Activated gamma-delta T cell treated with Interleukin-2 at 50 U/mL for 16 hours (primary cell): ENCODE measurements at places on chromosomes 12 and 14.

GRCh38 chr12:128727999-128728398 is 95.8 kb downstream of the SLC15A4 start:
- DNase-seq, result no peak

- DNase-seq, result no peak
Measured at GRCh38 chr14:66884149-66884548, 305.1 kb upstream of the GARIN2 start.

- DNase-seq, result no peak
Measured at GRCh38 chr12:59737725-59738463, 142.1 kb downstream of the SLC16A7 start.

DNA sequence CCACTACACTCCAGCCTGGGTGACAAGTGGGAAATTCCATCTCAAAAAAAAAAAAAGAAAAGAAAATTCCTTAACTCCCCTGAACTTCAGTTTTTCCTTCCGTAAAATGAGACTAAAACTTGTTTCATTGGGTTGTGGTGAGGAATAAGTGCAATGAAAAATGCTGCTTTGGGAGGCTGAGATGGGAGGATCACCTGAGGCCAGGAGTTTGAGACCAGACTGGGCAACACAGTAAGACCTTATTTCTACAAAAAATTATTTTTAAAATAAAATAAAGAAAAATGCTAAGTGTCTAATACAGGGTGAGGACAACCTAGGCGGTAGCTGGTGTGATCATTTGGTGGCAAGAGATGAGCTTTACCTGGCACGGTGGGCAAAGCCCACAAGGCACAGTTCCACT is 6.9 kb downstream of the SMAGP start:
- DNase-seq, result no peak

- DNase-seq, result no peak
Measured at GRCh38 chr14:66206554-66206953, 279.6 kb upstream of the CCDC196 start.

- DNase-seq, result peak; percentile 42
Measured at GRCh38 chr12:111406474-111407376, 1.0 kb downstream of the SH2B3 start.

- DNase-seq, result no peak
Measured at GRCh38 chr12:14910090-14910915, 24.6 kb upstream of the MGP start.

DNA sequence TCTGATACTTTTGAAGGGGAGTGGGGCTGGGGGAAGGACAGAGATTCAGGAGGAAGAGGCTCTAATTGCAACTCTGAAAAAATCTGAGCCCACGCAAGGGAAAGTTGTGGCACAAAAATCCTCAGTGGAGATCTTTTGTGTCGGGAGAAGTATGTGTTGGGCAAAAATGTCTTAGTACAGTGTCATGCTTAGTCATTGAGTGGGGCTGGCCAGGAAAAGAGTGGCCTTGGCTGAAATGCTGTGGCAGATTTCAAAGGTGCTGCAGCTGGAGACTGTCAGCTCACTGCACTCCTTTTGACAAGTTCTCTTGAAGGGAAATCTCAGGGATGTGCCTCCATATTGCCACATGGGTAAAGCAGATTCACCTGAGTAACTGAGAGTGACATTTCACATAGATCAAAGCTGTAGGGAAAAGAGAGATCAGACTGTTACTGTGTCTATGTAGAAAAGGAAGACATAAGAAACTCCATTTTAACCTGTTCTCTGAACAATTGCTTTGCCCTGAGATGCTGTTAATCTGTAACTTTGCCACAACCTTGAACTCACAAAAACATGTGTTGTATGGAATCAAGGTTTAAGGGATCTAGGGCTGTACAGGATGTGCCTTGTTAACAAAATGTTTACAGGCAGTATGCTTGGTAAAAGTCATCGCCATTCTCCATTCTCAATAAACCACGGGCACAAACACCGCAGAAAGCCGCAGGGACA is 36.0 kb upstream of the GLIPR1 start:
- no peak for DNase-seq

- no peak for DNase-seq
Measured at GRCh38 chr14:27253966-27254365, 656.1 kb upstream of the NOVA1 start.

DNA sequence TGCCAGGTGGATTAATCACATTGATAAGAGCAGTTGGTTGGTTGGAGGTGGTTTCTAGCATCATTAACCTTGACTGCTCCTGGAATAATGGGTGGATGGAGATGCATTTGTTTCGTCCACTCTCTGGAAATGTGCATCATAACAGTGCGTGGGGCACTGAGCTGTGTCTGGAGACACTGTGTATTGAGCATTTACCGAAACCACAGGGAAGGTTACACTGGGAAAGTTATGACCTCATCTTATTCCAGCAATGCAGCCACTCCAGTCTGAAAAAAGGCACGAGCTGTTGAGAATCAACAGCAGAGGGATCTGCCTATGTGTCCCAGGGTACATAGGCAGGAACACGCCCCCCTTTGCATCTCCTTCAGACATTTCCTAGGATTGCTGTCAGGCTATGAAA is 27.2 kb downstream of the RNFT2 start:
- no peak for DNase-seq

DNA sequence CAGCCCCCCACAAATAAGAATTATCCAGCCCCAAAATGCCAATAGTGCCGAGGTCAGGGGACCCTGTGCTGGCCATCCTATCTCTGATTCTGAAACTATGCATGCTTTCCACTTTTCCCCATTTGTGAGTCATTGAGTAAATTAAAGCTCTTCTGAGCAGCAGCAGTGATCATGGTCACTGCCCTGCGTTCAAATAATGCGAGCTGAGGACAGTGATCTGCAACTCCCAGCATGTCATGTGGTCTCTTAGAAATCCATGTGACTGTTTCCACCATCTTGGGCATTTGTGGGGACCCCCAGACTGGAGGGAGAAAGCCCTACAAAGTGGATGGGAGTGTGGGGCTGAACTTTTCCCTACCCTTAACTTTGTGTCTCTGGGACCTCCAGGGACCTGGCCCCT is 53.8 kb downstream of the C14orf132 start:
- DNase-seq, result no peak

GRCh38 chr12:1858456-1858855 is 38.1 kb downstream of the LRTM2 start:
- no peak for DNase-seq

DNA sequence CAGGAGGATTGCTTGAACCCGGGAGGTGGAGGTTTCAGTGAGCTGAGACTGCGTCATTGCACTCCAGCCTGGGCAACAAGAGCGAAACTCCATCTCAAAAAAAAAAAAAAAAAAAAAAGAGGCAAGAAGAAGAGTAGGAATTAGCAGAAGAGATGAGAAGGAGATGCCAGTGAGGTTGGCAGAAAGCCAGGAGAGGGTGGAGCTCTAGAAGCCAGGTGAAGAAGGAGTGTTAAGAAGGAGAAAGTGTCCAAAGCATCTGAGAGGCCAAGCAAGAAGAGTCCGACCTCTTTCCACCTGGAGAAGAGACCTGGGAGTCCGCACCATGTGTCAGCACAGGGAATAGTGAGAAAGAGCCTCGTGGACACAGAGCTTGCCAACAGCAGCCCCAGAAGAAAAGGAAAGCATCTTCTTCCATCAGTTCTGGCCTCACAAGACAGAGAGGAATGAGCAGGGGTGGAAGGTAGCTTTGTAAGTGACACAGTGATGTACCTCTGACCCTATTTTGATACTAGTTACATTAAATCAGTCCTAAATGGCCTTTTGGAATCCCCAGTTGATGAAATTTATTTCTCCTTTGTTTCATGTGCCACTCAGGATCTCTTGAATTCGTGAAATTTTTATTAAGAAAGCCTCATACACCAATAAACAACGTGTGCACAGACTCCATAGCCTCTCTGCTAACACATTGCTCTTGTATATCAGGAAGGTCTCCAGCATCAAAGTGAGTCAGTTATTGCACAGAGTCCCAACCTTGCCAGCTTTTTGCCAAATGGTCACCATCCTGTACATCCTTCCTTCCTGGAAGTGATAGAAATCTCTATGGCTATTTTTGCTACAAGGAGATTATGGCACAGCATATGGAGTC is 70.6 kb downstream of the SAMD4A start:
- no peak for DNase-seq

GRCh38 chr12:69123919-69124638 is 115.3 kb upstream of the CPSF6 start:
- no peak for DNase-seq

DNA sequence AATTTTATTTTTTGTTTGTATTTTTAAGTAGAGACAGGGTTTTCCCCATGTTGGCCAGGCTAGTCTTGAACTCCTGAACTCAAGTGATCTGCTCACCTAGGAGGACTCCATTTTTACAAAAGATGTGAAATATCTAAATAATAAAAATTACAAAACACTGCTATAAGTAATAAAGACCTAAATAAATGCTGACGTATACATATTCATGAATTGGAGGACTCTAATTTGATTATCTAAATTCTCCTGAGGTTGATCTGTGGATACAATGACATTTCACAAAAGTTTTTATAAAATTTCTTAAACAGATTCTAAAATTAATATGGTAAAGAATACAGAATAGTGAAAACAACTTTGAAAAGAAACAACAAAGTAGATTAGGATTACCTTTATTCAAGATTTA is 1224.0 kb downstream of the SLC16A7 start:
- DNase-seq, result no peak

GRCh38 chr12:97417568-97418218 is 44.9 kb upstream of the RMST start:
- DNase-seq, result no peak

GRCh38 chr12:90562671-90563070 is 392.3 kb downstream of the CCER1 start:
- no peak for DNase-seq

- no peak for DNase-seq
Measured at GRCh38 chr12:93086288-93086727, 157.2 kb upstream of the EEA1 start.

DNA sequence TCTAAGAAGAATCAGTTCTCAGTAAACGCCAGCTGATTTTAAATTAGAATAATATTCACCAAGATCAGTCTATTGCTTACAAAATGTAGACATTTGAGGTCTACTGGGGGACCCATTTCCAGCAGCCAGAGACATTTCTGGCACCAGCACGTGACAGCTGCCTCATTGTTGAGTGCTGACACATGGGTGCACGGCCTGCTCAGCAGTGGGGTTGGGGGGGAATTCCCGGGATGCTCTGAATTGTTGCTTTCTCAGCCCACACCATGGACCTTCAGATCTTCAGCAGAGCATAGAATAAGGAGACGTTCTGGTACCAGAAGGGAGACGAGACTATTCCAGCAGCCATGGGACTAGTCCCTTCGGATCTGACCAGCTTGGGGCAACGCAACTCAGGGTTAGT is 18.3 kb downstream of the PLEKHG7 start:
- DNase-seq, result no peak

GRCh38 chr14:22403296-22403695 is 185.7 kb downstream of the DAD1 start:
- no peak for DNase-seq

DNA sequence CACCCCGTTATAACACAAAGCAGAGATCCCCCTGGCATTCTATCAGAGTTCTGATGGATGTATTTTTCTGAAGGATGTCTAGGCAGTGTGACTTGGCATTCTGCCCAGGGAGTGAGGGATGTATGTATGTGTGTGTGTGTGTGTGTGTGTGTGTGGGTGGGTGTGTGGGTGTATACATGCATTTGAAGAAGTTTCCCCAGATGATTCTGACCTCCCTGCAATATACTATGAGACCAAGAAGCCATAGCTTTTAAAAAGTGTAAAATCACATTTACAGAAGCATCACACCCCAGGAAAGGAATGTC is 59.7 kb upstream of the NAP1L1 start:
- DNase-seq, result peak; percentile 5

GRCh38 chr14:100020629-100021028 is 44.6 kb upstream of the EVL start:
- DNase-seq, result no peak

DNA sequence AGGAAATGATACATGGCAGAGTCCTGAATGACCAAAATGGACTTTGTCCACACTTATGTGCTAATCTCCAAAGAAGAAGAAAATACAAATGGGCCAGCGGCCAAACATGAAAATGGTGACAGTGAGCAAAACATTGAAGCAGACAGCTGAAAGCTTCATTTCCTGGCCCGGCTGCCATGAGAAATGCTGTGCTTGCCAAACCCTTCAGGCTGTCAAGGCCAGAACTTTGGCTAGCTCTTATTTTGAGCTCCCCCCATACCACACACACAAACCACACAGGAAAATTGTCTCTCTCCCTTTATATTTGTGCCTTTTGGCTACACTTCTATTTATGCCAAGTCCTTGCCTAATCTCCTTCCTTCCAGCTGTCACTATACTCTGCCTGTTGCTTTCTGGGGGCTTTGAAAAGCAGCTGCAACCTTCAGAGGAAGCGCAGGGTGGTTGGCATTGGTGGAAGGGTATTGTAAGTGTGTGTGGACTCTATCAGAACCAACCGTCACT is 323.8 kb downstream of the RAD51B start:
- DNase-seq, result no peak

DNA sequence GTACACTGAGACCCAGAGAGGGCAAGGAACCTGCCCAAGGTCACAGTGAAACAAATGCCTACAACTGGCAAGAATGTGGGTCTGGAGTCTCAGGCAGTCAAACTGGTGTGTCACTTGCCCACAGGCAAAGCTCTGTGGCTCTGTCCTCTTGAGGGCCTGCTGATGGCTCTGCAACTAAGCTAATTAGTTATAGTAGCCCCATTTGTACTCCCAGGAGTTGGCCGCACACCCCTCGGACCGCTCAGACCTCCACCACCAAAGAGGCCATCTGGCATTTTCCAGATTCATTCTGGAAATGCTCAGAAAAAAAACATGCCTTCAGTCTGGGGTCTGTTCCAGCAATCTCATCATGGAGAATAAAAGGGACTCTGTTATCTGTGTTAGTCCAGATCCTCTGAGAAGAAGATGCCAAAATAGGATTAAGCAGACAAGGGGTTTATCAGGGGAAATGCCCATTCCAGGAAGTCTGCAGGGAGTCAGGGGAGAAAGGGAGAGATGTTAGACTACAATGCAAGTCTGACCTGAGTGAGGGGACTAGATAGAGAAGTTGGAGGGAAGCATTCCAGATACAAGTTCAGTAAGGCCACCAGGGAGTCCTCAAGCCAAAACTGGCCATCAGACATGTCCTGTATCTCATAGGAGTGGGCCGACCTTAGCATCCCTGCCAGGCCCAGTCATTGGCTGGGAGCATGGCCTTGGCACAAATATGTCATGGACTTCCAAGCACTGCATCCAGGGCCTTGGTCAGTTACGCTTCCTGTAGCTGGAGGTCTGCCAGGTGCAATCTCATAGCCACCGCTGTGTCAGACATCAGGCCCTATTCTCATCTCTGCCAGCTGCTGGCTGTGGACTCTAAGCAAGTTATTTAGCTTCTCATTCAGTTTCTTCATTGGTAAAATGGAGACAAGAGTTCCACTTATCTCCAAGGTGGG is 15.4 kb upstream of the OAS1 start:
- DNase-seq, result no peak

- no peak for DNase-seq
Measured at GRCh38 chr12:106269150-106269771, 21.4 kb upstream of the CKAP4 start.

GRCh38 chr14:68306265-68306933 is 486.5 kb downstream of the ZFP36L1 start:
- no peak for DNase-seq
